ENCODE measurements at places on chromosomes 7 and 10.

- DNase-seq: no peak
Observed at GRCh38 chr7:95327356-95327755, 3.0 kb upstream of the PON1 start.

DNA sequence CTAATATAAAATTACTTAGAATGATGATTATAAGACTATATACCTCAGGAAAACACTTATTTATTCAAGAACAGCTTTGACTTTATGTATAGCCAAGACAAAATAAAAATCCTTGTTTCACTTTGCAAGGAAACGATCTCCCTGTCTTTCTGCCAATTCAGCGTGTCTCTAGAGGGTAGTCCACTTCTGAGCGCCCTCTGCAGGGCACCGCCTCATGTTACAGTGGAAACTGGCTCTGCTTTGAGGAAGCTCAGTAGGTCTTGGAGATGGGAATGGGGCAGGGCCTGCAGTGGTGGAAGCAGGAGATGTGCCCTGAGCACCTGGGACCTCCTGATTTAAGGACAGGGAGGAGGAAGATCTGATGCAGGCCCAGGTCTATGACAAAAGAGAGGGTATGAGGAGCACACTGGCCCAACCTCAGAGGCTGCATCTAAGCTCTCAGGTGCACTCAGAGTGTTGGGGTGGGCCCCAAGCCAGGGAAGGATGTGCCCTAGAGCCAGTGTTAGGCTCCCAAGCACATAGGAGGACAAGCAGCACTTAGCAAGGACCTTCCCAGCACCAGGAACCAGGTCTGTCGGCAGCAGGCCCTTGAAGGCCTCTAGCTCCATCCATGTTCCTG is 481.0 kb downstream of the TNS3 start:
- DNase-seq: peak; percentile 28

GRCh38 chr10:21171936-21172541 is 274.9 kb upstream of the NEBL start:
- no peak for DNase-seq

DNA sequence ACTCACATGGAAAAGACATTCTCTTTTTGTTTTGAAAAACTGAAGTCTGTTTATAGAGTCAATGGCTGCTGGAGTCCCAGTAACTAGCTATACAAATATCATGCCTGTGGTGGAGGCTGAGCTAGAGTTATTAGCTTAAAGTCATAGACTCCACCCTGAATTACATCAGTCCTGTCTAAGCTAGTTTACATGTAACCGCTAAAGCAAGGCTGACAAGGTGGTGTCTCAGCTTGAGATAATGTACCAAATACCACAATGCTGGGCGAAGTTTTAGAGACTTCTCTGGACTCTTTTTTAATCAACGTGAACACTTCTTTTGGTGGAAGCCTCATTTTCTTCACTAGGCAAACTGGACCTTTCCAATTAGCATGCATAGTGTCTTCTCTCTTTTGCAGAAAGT is 219.4 kb downstream of the ANK3 start:
- DNase-seq: no peak

DNA sequence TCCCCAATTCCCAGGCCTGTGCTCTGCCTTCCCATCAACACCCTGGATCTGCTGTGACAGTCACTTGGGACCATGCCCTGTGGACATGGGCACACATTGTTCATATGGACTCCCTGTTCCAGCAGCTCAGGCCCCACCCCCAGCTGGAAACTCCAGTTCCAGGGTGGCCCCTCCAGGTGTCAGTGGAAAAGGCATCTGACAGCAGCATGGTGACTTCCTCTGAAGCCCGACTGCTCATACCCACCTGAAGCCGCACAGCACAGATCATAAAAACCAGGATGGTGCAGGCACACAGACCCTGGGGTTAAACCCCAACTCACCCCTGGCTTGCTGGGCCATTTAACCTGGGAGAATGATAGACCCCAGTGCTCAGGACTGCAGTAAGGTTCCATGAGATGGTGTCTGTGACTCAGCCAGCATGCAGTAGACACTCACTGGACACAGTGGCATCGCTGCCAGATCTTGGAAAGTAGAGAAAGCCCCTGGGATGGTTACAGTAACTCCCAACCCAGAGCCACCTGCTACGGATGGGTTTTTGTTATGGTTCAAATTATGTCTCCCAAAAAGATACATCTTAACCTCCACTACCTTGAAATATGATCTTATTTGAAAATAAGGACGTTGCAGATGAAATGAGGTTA is 72.6 kb upstream of the NANOS1 start:
- DNase-seq: no peak

DNA sequence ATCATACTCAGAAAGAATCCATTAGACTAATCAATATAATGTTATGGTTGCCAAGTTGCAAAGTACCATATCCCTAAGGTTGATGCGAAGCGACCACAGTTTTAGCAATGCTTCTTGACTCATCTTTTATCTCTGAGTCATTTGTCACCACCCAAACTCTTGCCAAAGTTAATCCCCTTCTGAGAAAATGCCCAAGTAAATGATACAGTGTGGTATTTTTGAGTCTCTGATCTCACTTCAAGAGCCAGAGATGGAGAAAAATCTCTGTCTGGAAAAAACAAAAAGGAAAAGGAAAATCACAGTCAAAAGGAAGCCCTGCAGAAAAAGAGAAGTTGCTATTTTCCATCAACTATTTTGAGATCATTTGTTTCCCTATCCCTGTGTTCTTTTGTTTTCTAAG is 26.7 kb upstream of the OTUD1 start:
- no peak for DNase-seq

DNA sequence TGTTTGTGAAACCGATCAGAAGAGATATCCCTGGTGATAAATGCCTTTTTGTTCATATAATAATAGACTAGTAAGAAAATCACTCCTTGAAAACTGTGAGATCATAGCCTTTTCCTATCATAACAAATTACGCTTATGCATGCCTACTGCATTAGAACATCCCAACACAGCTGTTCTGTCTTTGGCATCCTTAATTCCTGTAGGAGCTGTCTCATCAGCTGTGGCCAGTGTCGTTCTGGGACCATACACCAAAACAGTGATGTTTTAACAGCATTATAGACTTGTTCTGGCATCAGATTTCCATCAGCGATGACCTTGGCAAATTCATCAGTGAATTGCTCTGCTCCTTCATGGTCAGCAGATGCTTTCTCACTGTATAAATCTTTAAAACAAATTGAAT is 423.6 kb upstream of the LRGUK start:
- DNase-seq: no peak

DNA sequence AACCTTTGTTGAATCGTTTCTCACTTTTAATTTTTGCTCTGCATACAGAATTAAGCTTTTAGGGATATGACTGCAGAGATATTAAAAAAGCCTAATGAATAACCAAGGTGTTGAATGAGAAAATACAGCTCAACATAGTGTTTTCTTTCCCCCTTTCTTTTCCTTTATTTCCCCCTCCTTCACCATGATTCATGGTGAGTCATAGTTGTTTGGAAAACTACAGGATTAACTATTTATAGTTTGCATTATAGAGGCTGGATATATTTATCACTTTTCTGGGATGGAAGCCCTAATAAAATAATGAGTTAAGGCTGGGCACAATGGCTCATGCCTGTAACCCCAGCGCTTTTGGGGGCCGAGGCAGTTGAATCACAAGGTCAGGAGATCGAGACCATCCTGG is 115.0 kb downstream of the DNAJB9 start:
- no peak for DNase-seq

DNA sequence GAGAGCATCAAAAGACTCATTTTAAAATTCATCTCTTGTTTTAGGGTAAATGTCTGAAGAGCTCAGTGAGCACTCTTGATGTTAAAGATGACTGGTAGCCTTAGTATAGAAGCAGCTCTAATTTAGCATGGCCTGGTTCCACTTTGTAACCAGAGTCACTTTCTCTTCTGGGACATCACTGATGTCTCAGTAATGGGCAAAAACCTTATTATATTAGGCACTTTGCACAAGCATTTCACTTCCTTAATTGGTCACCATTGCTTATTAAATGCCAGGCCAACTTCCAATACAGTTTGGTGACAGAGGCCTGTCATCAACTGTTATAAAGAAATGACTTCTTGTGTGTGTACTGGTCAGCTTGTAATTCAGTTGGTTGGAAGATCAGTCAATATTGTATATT is 53.0 kb downstream of the STEAP1B start:
- no peak for DNase-seq

DNA sequence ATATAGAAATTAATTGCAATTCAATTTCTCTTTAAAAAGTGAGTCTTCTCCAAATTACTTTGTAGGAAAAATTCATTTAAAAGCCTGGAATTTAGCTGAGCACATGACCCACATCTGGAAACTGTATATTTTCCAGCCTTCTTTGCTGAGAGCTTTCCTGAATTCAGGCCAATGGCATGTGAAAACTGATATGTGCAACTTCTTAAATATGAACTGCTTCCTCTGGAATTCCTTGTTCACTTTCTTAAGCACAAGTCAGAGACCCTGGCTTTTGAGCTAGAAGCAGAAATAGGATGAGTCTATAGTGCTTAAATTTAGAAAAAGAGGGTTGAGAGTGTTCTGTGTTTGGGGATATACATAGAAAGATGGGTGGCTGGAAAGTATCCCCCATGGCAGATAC is 365.1 kb upstream of the MTPN start:
- DNase-seq: no peak

DNA sequence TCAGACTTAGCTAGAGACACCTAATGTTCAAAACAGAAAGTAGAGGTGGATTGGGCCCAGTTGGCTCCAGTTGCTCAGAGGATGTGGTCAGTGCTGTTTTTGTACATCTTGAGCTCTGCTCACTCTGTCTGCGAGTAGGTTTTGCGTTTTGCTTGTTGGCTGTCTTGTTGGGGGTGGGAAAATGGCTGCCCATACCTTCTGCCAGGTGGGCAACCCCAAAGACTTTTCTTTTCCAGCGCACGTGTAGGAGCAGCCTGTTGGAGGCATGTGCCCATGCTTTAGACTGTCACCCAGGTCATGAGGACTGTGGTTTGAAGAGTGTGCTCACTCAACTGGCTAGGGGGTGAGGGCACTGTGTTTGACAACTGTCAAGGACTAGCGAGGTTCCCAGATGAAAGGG is 73.9 kb downstream of the KAT6B start:
- no peak for DNase-seq

GRCh38 chr7:113131367-113131766 is 13.0 kb upstream of the SMIM30 start:
- no peak for DNase-seq

DNA sequence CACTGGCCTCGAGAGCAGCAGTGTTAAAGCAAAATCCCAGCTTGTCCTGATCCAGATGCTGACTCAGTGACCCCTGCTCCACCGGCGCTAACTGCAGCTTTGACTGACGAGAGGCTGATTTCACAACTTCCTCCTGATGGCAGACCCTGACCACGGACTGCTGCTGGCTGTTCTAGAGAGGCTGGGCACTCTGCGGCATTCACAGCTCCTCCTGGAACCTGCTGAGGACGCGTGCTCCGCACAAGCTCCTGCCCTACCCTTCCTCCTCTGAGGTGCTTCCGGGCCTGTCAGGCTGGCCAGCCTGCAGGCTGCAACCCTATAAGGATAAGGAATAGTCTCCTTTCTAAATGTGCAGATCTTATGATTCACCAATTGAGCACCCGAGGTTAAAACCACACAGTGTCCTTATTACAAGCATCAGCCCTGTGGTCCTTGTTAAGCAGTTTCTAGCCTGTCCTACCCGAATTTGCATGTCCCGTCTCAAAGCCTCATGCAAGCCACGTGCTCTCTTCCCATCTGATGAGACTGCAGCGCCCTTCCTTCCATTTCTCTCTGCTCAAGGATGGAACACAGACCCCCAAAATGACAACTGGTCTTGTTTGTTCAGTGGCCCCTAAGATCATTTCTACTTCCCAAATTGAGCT is 35.5 kb upstream of the NCAPG2 start:
- DNase-seq: no peak

DNA sequence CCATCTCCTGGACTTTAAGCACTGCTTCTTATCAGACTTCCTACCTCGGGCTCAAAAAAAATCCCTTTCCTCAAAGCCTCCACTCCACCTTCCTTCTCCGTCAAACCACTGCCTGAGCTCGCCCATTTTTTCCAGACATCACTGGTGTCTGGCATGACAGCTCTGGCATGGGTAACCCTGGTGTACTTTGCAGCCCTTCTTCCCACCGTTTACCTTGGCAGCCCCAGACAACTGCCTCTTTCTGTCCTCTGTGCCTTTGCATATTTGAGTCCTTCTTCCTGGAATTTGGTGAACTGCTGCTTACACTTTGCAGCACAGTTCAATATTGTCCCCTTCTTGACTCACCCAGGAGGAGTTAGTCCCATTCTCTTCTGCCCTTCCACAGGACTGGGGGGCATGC is 144.6 kb upstream of the TBX20 start:
- no peak for DNase-seq

DNA sequence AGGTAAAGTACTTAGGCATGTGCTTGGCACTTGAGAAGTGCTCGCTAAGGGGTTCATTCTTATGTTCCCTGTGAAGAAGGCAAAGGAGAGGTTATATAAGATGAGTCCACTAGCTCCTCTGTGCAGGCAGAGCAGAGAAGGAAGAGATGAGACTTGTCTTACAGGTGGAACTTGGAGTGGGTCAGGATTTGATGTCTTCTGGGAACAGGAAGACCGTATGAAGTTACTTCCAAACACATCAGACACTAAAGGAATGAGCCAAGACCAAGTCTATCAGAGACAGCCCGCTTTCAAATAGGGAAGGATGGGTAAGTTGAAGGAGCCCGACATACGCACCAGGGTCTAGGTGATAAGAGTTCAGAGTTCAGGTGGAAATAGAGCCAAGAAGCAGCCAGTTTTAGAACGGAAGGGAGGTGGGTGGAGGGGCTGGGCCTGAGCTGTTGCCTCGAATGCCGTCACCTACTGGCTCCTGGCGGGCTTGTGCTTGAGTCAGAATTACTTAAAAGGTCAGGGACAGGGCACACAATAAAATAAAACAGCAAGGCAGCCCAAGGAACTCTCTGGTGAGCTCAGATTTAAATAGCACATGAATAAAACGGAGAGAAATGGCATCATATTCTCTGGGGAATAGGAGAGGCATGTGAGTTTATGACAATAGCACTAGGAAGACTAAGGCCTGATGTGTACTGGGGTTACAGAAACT is 56.1 kb upstream of the GRB10 start:
- no peak for DNase-seq

DNA sequence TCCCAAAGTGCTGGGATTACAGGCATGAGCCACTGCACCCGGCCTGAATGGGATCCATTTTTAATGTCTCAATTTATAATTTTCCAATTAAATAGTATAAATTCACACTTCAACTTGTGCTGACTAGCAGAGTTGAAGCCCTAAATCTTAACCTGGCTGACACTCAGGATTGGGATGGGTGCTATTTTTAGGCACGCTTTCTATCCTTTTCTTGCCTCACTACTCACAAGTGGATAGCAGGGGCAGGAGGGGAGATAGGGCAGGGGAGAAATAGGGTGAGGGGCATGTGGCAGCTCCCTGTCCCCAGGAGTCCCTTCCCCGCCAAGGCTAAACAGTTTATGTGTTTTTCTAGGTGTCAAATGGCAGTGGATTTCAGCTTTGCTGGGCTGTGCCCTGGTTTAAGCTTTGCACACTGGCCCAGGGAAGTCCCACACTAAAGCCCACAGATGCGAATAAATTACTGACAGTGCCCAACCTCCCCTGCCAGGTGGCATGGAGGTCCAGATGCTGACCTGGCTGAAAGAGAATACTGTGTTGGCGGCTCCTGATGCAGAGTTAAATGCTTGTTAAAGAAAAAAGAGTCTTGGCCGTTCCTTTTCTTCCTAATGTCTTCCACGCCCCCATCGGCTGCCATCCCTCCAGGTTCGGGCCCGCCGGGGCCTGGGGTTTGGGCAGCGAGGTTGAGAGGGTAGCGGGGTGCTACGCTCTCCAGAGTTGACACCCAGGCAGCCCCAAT is 36.2 kb upstream of the EFCAB10 start:
- no peak for DNase-seq
